ENCODE measurements at places on chromosomes 1 and 21.

DNA sequence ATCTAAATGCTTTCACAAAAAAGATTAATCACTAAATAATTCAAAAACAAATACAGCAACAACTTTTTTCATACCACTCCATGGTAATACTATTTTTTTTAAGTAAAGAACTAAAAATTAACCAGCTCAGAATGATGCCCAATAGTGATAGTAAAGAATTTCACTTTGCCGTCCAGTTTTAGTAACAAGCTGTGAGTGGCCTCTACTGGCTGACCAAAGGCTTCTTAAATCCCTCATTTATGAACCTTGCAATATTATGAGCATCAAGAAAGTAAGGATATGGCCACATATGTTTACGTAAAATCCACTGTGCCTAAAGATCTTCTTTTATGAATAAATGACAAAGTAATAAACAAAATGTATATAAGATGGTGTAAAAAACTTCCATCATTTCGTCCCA is 108.6 kb downstream of the GPATCH2 start:
- DNase-seq = no peak

GRCh38 chr1:40848530-40849189 is 13.5 kb downstream of the CITED4 start:
- DNase-seq = peak; percentile 64

DNA sequence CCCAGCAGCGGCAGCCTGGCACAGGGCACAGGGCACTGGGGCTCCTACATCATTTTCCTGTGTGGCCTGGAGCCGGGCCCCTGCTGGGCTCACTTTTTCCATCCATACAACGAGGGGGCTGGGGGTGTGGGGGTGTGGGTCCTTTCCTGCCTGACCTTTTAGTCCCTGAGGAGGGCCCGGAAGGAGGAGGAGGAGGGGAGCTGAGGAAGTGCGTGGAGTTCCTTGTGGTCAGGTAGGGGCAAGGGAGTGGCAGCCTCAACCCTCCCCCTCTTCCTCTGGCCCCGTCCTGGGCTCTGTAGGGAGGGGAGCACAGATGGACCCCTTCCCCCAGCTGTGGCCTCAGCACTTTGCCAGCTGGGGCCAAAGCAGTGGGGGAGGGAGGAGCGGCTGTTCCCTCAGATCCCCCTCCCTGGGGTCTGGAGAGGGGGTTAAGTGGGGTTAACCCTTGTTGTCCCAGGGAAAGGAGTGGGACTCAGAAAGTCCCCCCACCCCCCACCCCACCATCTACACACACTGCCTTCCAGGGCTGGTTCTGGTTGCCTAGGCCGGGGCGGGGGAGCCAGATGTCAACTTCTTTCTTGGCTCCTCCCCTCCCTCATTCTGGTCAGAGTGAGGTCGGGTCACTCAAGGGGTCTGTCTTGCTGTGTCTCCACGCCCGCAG is 5.7 kb downstream of the NTRK1 start:
- DNase-seq = no peak

DNA sequence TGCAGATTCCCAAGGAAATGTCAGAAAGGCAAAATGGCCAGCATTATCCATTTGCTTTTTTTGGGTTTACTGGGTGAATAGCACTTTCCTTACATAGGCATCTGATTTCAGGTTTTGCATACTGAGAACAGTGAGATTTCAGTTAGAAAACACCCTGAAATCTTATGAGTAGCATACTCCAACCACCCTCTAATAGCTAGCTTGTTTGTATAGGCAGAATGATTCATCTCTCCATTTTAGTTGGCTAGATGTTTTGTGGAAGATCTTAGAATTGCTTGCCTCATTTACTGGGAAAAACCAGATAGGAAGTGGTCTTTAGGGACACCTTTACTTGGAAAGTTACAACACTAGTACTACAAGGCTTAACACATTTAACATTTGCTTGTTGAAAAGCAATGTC is 10.4 kb downstream of the KYAT3 start:
- peak; percentile 49 for DNase-seq

GRCh38 chr21:25911730-25912401 is 177.1 kb downstream of the GABPA start:
- no peak for DNase-seq

GRCh38 chr1:15680561-15681348 is 3.4 kb upstream of the PLEKHM2 start:
- peak; percentile 100 for DNase-seq

GRCh38 chr1:87388411-87388810 is 59.7 kb downstream of the LMO4 start:
- no peak for DNase-seq

DNA sequence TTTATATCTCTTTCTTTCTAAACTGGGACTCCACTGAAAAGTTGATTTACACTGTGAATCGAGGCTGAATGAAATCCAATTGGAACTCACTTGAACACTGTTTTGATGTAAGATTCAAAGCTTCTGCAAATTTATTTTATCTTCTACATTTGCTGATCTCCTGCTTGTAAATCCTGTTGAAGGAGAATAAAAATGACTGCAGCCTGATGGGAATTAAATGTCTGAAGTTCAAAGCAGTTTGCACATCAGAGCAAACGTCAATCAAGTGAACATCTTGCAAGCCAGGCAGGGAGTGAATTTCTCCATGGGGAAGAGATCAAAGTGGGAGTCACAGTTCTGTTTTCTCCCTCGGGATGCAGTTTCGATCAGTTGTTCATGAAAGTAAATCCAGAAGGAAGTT is 127.2 kb downstream of the CACHD1 start:
- DNase-seq = no peak

GRCh38 chr1:64839732-64840405 is 95.0 kb downstream of the RAVER2 start:
- DNase-seq = no peak

DNA sequence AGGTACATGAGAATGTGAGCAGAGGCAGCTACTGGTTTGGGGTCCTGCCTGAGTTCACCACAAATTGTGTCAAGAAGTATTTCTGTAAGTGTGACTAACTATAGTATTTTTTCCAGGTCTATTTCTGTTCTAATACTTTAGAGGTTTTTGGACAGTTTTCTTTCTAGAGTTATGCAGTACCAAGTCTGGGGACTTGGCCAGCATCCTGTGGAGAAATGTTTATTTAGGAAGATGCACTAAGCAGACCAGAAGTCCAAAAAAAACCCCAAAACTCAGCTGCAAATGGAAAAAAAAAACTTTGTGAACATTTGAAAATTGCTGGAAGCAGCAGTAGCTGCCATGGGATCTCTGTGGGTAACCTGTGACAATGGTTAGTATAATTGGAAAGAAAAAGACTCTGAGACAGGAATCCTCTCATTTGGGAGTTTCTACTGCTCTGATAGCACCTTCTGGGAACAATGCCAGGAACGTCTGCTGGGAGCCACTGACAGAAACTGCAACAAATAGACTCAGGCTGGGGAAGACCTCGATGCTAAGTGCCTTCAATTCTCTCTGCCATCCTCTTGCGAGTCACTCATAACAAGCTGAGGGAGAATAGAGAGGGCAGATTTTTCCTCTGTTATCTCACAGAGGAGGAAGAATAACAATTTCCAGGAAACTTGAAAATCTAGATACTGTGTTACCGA is 37.6 kb downstream of the OR10R2 start:
- no peak for DNase-seq

GRCh38 chr1:154707901-154708463 is 100.0 kb upstream of the ADAR start:
- no peak for DNase-seq

DNA sequence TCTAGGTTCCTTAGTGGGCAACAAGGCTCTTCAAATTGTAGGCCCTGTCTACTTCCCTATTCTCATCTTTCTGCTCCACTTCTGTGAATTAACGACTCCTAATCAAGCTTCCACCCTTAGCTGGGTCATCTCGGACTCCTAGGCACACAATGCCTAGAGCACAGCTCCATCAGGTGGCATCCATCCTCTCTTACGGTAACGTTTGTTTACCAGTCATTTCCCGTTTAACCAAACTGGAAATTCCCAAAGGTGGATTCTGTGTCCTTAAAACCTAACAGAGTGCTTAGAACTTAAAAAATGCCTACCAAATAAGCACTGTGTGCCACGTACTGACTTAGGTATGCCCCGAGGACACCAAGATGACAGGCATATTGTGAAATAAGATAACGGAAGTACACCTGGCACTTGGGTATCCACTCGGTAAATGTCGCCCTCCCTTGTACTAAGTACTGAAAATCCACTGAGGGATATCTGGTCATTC is 1.5 kb downstream of the PARP1 start:
- DNase-seq = peak; percentile 77

DNA sequence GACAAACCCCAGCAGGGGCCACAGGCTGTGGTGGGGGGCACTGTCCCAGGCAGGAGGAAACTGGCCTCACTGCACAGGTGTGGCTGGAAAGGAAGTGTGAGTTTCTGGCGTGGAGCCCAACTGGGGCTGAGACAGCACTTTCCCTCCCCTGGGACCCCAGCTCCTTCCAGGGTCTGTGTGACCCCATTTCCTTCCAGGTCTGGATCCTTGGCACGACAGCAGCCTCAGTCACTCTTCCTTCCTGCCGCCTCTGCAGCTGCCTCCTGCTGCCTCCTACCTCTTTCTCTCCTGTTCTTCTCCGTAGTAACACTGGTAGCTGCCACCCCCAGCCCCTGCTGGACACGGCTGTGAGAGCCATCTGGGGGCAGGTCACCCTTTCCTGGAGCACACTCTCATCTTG is 88.0 kb downstream of the SIK1 start:
- no peak for DNase-seq

DNA sequence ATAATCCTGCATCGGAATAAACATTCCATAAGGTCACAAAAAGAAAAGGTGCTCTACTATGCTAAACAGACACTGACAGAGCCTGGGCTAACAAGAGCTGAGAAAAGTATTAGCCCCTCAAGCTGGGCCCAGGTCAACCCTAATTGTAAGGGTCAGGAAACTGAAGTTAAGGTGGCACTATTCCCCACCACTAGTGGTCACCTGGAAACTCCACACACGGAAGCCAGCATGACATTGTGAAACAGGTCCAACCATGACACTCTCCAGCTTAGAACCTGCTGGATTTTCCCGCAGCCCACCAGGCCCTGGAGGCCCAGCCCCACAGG is 1.2 kb downstream of the PTTG1IP start:
- peak; percentile 37 for DNase-seq

- no peak for DNase-seq
Measured at GRCh38 chr1:32178380-32179192, 889 bp upstream of the TXLNA start.

- DNase-seq = peak; percentile 19
Measured at GRCh38 chr21:24395320-24395923, 1211.9 kb downstream of the MRPL39 start.

- DNase-seq = no peak
Measured at GRCh38 chr1:993379-993995, 6.4 kb downstream of the HES4 start.

- peak; percentile 52 for DNase-seq
Measured at GRCh38 chr1:56577406-56578137, 1.8 kb downstream of the PLPP3 start.

DNA sequence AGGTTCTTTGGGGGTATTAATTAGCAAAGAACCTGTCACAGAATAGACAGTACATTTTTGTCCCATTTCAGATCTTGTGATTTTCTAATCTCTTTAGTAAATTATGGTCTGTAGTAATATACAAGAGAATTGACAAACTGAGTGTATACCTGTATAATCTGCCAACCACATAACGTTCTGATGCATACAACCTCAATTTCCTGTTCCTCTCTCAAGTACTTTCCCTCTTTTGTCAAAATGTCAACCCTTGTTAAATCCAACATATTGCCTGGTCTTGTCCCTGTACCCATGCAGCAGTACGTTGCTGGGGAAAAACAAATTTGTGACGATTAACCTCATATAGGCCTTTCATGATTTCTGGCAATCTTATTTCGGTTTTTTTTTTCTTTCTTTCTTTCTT is 1.1 kb downstream of the ARV1 start:
- no peak for DNase-seq

DNA sequence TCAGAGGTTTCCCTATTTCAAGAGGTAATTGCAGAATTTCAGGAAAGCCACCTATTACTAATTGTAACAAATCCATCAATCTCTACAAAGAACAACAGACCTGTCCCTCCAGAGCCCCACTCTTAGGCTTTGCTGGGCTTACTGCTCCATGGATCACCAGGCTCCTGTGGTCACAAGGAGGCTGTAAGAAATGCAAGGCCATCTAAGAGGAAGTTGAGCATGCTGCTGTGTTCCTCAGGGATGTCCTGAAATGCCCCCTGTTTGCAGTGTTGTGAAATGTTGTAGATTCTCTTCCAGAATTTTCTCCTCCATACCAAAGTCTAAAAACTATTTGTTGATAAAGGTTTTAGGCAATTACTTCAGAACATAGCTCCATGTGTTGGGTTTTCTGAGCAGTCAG is 24.4 kb upstream of the DUSP23 start:
- DNase-seq = peak; percentile 96

- DNase-seq = no peak
Measured at GRCh38 chr1:205943245-205943644, at the start of gene SLC26A9. Gene SLC26A9 (minus strand): TSS chr1:205943456. CDS start chr1:205935820, 7,636 bp downstream.

DNA sequence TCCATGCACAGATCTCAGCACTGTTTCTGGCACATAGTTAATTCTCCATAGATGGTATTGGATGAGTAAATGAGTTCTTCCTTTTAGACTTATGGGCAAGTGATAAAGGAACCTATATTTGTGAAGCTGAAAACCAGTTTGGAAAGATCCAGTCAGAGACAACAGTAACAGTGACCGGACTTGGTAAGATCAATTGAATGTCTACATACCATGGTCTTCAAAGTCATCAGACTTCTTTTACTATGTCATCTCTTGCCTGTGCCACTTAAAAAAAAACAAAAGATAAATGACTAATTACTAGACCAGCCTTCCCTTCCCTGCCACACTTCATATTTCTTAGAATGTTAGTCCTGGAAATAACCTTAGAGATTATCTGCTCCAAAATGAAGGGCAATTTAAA is 246.7 kb downstream of the HMCN1 start:
- no peak for DNase-seq

DNA sequence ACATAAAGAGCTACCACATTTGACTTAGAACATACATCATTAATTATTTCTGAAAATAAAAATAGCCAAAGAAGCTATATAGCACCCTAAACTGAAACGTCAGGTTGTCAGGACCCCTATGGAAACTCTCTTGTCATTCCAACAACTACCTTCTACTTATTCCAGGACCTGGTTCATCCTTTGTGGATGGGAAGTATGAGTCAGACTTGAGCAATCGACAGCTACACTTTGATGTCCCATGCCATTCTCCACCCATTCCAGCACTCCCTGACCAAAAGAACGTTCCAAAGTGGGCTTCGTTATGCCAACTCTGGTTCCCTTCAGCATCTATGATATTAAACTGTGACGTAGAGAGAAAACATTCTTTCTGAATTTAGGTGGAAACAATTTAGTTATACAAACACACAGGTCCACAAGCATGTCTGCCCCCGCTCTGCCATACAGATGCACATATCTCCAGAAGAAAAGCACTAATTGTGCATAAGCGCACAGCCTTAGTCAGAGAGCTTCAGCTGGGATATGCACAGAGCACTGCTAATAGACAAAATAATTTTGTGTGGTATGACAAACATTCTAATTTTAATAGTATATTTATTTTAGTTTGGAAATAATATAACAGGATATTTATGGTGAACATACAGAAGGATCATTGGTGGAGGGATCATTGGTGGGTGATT is 723.1 kb upstream of the B3GALT2 start:
- DNase-seq = no peak

GRCh38 chr1:226511296-226511695 is 37.3 kb upstream of the STUM start:
- no peak for DNase-seq
